ENCODE measurements at places on chromosomes 1 and 21.

DNA sequence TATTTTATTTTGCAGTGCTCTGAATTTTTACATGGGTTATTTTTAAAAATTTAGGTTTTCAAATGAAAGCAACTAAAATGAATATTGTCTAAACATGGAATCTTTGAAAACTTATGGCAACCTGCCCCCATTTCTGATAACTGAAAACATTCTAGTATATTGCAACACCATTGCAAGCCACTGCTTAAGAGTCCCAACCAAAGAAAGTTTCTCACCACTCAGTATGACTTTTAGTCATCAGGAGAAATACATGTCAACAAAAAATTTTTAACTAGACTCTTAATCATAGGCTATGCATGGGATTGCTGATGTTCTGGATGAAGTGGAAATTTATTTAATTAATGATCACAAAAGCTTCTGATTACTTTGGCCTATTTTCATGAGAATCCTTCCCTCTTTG lies 112.1 kb downstream of the TNFSF18 start:
- DNase-seq = no peak

GRCh38 chr1:209590405-209590804 lies 6.9 kb downstream of the CAMK1G start:
- DNase-seq = no peak

DNA sequence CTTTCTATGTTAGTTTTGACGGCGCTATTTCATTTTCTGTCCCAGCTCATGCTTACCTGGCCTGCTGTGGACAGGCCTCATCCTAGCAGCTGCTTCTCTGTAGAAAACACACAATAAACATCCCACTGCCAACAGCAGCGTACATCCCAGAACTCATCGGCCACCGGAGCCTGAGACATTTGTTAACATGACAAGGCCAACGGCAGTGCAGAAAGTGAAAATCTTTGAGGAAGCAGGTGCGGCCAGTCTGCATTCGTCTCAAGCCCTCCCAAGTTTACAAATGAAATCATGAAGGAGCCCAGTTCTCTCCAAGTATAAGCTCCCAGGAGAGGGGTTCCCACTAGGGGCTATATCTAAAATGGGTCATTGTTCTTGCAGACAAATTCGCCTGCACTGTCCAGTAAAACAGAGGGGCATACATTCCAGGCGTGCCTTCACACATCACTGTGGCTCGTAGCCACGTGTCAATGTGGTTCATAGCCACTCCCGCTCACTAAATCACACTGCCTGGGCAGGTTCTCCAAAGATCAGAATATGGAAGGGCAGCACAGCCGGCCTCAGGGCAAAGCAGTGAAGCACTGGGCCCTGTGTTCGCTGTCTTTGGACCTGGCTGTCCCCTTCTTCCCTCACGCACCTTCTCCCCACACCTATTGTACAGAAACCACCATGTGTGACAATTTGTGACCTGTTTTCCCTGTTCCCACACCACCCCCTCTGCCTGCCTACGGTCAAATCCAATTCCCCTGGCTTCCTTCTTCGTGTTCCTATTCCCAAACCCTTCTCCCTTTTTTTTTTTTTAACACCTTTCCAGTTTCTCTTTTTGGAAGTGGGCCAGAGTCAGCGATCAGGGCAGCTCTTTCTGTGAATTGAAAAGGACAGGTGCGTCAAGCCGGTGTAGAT lies 27.0 kb upstream of the ABCG1 start:
- no peak for DNase-seq

DNA sequence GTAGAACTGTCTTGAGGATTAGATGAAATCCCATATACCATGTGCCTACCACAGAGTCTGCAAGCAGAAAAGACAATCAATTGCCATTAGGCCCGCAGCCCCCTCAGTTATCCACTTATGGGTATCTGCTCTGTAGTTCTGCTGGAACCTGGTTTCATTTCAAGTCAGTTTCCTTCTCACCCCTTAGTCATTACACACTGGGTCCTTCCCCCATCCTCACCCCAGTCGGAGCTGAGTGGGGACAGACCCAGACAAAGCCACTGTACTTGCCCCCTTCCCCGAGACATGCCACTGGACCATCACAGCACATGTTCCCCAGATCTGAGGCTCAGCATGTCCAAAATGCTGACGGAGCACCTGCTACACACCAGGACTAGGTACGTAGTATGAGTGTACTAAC lies 21.2 kb downstream of the PGLYRP3 start:
- no peak for DNase-seq

- DNase-seq = no peak
Measured at GRCh38 chr1:222454186-222454585, 93.7 kb downstream of the HHIPL2 start.

DNA sequence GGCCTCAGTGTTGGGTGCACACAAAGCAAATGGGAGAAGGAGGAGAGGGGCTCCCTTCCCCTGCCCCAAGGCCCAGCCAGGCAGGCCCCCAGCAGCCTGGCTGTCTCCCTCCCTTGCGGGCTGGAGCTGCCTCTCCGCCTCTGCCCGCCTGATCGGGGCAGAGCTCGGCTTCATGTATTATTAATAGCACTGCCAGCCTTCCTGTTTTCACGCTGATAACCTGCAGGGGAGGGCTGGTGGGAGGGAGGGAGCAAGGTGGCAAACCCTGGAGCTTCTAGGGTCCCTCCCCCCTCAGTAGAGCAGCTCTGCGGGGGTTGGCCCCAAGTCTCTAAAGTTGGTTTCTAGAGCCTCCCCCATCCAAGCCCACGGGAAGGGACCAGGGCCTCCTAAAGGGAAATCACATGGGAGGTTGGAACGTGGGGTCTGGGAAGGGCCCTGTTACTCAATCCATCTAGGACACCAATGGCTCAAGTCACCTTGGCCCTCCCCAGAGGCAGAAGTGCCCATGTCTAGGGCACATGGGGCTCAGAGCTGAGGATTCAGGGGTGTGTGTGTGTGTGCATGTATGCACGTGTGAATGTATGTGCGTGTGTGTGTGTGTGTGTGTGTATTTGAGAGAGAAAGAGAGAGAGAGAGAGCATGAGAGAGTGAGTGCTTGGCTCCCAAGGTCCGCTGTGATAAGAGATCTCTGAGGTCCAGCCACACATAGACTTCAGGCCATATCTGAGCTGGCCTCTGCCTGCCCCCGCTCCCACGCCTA lies 21.8 kb upstream of the POU3F1 start:
- no peak for DNase-seq

- no peak for DNase-seq
Measured at GRCh38 chr1:205074084-205074483, 10.2 kb downstream of the TMEM81 start.

DNA sequence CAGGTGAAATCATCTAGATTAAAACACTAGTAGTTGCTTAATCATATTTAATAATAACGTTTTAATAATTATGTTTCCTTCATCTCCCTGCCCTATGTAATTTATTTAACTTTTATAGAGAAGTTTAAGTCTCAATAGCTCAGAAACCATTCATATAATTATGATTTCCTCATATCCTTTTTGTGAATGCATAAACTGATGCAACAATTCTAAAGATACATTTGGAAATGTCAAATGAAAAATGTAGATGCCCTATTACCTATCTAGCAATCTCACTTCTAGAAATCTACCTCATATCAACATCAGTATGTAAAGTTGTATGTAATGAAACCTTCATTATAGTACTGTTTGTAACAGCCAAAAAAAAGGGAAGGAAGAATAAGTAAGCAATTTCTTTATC lies 10.5 kb downstream of the DRAM2 start:
- no peak for DNase-seq

Measured in NCI-H2081 treated with DMSO at 0.1 percent for 48 hours (cell line).